Activated gamma-delta T cell treated with Interleukin-2 at 50 U/mL for 16 hours (primary cell): ENCODE measurements at places on chromosomes 4 and X.

- no peak for DNase-seq
Observed at GRCh38 chr4:137408527-137409177, 123.6 kb downstream of the PCDH18 start.

- DNase-seq, result no peak
Observed at GRCh38 chrX:39475372-39475771, 622.4 kb downstream of the BCOR start.

GRCh38 chr4:104979083-104979760 is 167.5 kb upstream of the TET2 start:
- DNase-seq, result no peak

GRCh38 chrX:130082244-130083106 is 27.8 kb downstream of the ELF4 start:
- peak; percentile 55 for DNase-seq

- DNase-seq, result no peak
Observed at GRCh38 chrX:477441-478012, 90.8 kb upstream of the PPP2R3B start.

GRCh38 chrX:153651540-153652079 is 4.6 kb downstream of the DUSP9 start:
- DNase-seq, result peak; percentile 3

DNA sequence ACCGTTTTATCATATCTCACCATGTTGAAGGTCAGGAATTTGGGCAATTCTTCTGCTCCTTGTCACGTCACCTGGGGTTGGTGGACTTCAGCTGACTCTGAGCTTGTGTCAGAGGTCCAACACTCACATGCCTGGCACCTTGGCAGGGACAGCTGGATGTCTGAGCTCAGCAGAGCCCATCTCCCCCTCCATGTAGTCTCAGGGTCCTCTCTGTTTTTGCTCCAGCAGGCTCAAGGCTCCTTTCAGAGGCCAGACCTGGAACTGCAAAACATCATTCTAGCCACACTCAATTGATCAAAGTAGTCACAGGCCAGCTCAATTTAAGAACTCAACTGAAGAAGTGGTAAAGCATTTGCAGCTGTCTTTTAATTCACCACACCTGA is 45.4 kb downstream of the EDNRA start:
- no peak for DNase-seq

GRCh38 chr4:127732623-127733328 is 2.6 kb downstream of the SLC25A31 start:
- no peak for DNase-seq

- DNase-seq, result no peak
Observed at GRCh38 chr4:82217986-82218715, 155.6 kb downstream of the HNRNPD start.
